Caudate nucleus (tissue), 63 donors: ENCODE measurements at places on chromosomes 5 and 9.

- DNase-seq: no peak
Observed at GRCh38 chr9:27184556-27185351, 75.7 kb downstream of the TEK start.

DNA sequence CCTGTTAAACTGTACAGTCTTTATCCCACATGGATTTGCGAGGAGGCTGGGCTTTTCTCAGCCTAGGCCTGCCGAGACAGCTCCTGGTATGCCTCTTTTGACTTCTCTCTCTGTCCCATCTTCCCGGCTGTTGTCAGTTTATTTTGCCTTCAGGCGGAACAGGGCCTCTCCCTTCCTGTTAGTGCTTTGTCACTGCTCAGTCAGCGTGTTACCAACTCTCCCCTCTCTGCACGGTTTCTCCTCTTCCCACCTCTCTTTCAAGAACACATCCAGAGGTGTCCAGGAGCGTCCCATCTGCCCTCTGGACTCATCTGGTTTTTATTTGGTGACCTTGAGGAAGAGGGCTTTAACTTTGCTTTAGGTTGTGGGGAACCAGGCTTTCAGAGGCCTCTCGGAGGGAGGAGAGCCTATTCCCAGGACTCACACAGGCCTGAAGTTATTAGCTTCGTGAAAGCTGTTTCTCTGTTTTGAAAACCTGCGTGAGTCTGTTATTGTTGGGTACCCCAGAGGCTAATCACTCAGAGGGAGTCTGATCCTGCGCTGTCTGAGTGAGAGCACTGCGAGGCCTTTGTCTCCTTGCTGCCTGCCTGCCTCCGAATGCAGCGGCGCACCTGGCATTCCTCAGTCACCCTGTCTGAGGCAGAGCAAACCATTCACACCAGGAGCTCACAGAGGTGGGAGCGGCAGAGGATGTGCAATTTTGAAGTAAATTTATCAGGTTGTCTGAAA lies 234.4 kb upstream of the MPDZ start:
- no peak for DNase-seq

GRCh38 chr5:148808864-148809642 lies 17.4 kb upstream of the ADRB2 start:
- no peak for DNase-seq

DNA sequence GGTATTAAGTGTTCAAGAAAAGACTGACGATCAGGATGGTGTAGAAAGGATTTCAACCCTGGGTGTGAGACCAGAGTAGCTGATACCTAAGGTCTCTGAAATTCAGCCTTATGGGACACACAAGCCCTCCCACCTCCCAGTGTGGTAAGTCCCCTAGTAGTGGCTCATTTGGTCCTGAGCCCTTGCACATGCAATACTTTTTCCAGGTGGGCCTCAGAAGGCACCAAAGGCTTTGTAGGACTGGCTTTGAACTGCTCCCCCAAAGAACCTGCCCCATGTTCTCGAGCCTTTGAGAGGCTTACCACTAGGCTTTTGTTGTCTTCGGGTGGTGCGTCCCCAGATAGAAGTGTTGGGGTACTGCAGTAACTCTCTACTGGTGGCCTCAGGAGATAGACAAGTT lies 803 bp downstream of the GARIN3 start:
- no peak for DNase-seq

- DNase-seq: no peak
Observed at GRCh38 chr5:149386166-149386565, 7.1 kb upstream of the IL17B start.

GRCh38 chr5:74578356-74579044 lies 62.0 kb downstream of the ENC1 start:
- DNase-seq: no peak

DNA sequence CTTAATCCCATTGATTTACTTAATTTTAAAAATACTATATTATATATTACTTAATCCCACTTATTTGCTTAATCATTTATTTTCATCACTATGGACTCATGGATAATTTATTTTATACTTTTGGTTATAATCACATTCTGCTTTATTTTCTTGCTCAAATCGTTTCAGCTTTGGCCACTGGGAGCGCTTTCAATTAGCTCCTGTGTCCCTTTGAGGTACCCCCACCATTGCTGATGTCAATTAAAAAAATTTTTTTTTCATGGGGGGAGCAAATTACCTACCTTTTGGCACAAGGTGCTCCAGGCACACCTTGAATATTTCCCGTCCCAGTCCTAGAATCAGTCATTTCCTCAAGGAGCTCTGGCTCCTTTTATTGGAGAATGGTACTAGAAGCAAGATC lies 1.4 kb upstream of the TRIO start:
- DNase-seq: no peak

- DNase-seq: no peak
Observed at GRCh38 chr5:154755361-154756008, at the start of gene LARP1. Gene LARP1 (plus strand): TSS chr5:154755377. CDS start chr5:154755758, 381 bp downstream.

DNA sequence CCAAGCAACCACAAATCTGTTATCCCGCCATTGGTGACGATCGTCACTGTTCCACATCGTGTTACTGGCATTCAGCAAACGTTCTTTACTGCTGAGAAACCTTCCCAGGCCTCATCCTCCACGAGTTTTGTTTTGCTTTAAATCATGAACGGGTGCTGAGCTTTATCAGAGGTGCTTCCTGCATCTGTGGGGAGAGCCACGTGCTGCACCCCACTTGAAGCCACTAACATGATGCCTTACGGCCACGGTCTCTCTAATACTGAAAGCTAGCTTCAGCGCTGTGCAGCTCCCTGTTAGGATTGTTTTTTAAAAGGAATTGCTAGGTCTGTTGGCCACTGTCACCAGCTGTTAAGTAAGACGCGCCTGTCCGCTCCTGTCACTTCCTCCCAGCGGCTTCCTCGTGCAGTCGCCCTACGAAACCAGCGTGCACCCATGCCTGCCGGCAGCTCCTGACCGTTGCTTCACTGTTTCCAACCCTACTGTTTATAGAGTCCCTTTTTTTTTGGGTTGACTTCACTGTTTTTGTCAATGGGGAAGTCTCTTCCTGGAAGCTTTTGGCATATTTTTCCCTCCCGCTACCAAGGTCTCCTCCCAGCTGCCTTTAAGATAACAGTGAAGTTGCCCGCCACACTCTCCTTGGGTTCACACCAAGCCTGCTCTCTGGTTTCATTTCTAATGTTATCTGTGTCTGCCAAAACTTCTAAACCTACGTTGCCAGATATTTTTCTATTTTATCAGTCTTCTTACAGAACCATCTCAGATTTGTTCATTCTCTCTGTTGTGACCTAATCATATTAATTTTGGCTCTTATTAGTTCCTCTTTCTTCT lies 20.3 kb downstream of the LPCAT1 start:
- peak; percentile 26 for DNase-seq

GRCh38 chr9:35703906-35704672 lies 14.4 kb upstream of the TPM2 start:
- no peak for DNase-seq

DNA sequence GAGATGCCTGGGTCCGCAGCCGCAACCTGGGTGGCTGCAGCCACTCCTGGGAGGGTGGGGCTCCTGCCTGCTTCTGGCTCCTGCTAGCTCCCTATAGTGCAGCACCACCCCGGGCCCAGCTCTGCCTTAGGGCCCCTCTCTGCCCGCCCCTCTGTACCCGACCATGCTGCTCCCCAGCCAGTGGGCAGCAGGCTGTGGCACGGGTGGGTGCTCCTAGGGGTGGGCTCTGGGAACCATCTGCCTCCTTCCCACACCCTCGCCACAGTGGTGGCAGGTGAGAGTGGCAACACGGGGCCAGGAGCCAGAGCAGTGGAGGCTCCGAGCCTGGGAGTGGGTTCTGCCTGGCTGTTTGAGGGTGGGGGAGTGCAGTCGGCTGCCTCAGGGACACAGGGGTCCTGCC lies 7.8 kb upstream of the MTMR12 start:
- no peak for DNase-seq

- DNase-seq: no peak
Observed at GRCh38 chr5:26553079-26553478, 485.3 kb downstream of the CDH9 start.

- no peak for DNase-seq
Observed at GRCh38 chr5:35149041-35149440, 81.2 kb downstream of the PRLR start.

DNA sequence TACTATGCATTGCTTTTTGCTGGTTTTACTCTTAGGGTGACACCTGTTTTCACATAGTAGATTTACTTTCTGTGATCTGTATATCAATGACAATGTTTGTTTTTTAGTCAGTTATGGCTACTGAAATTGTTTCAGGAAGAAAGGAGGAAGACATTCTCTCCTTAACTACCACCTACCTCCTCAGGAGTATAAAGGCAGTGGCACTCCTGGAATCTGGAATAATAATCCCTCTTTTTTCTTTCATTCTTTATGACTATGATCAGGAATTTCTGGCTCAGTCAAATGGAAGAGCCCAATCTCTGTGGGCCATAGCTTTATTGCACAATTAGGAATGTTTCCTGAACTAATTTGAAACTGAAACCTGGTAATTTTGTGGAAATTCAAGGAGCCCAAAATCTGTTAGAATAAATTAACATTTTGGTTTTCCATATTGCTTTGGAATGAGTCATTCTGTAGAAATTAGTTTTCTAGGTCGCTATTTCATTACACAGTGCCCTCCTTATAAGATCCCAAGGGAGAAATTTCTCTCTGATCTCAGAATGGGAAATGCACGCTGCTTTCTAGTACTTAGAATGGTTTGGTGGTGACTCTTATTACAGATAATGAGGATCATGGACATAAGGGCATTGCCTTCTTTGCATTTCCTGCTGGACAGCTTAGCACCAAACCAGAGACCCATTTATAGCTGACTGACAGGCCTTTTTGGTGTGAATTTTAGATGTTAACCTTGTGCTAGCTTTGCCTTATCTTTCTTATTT lies 95.3 kb upstream of the VLDLR start:
- DNase-seq: no peak

- no peak for DNase-seq
Observed at GRCh38 chr9:10208691-10209069, 404.1 kb downstream of the PTPRD start.

DNA sequence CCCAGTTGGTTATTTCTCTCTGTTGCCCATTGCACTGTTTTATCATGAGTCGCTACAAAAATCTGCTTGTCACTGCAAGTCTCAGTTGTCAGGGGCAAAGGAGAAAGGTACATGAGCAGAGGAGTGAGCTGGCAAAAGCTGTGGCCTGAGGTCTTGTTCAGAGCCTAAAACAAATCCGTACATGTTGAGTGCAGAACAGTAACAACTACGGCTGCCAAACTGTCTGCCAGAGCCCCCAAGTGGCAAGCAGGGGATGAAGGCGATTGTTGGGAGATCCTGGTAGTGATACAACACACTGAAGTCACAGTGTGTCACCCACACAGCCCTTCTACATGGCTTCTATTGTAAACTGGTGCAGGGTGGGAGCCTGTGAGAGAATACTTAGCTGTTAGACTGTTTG lies 50.9 kb downstream of the BRINP1 start:
- no peak for DNase-seq

GRCh38 chr5:25688156-25688555 lies 1043.4 kb upstream of the CDH10 start:
- DNase-seq: no peak

DNA sequence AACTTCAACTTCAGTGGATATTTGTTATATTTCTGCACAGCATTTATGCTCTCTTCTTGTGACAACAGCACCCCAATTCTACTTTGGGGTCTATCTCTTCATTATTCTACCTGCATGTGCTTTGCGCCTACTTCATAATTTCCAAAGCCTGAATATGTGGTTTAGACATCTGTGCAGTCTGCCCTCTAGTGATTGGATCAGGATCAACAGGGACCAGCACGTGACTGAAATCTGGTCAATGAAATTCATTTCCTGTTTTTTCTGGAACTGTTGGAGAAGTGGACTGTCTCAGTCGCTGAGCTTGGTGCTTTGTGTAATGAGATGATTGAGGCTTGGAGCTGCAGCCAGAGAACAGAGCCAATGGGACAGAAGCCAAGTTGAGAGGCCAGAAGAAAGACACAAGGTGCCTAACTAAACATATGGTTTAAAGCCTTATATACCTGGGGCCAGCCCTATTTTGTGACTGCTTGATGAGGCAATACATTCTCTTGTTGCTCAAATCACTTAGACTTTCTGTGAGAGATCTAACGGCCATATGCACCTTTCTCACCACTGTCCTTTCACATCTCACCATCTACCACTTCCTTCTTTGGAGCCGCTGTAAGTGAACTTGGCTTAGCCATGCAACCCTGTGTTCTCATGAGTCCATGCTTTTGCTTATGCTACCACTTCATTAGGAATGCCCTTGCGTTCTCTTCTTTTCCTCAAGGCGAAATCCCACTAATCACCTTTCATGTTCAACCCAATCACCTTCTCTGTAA lies 68.8 kb upstream of the PPP2R2B start:
- no peak for DNase-seq

GRCh38 chr5:143772621-143773020 lies 39.3 kb upstream of the HMHB1 start:
- no peak for DNase-seq

- no peak for DNase-seq
Observed at GRCh38 chr9:65411901-65412300, 126.9 kb upstream of the FOXD4L5 start.

DNA sequence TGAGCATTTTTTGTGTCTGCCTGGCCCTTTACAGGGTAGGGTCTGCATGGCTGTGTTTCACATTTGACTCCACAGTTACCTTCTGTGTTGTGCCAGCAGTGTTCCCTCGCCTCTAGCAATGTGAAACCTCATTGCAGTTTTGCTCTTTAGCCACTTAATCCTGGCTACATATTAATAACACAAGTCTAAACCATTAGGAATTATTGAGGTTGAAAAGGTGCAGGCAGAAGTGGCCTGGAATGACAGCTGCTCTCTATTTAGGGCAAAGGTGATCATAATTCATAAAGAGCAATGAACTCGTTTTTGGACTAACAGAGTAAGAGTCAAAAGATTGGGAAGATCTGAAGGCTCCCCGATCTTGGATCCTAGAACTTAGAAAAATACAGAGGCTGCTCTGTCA lies 176.7 kb upstream of the RAD23B start:
- no peak for DNase-seq

DNA sequence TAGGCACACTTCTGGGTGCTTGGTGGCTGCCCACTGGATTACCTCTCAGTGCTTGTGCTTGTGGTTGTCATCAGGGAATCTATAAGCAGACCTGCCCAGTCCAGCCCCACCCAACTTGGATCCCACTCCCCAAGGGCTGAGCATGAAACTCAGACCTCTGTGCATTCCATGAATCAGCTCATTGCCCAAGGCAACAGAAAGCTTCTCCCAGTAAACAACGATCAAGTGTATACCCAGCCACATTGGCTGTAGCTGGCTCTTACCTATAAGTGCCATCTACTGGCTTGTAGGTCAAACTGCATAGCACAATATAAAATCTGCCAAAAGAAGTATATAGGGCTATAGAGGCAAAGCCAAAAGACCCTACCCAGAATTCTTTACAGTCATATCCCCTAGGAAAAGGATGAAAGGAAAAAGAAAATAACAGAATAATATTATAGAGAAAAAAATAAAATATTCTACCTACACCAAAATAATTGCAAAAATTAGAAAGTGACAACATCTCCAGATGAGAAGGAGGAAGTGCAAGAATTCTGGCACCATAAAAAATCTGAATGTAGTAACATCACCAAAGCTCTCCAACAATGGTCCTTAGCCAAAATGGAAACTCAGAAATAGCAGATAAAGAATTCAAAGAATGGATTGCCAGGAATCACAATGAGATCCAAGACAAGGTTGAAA lies 321.0 kb upstream of the TRPC7 start:
- DNase-seq: no peak
